ENCODE measurements at places on chromosomes 3 and 15. TPM values are rescaled to one million over a fixed set of nuclear protein-coding genes. Genes with fewer than 3 reads are reported as not detected.

DNA sequence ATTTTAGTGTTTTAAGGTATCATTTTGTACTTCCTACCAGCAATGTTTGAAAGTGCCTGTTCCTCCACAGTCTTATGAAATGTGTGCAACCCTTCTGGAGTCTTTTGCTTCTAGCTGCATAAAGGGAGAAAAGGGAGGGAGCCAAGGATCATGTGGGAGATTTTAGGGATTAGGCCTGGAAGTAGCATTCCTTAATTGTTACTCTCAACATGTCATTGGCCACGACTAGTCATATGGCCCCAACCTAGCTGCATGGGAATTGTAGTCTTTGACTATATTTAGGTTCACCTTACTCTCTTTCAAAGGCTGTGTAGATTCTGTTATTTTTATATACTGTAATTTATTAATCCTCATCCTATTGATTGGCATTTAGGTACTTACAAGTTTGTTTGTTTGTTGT lies 14.9 kb downstream of the CRTAP start:
- DNase-seq = no peak

The STRA6 gene
- 1.0 TPM for total RNA-seq

DNA sequence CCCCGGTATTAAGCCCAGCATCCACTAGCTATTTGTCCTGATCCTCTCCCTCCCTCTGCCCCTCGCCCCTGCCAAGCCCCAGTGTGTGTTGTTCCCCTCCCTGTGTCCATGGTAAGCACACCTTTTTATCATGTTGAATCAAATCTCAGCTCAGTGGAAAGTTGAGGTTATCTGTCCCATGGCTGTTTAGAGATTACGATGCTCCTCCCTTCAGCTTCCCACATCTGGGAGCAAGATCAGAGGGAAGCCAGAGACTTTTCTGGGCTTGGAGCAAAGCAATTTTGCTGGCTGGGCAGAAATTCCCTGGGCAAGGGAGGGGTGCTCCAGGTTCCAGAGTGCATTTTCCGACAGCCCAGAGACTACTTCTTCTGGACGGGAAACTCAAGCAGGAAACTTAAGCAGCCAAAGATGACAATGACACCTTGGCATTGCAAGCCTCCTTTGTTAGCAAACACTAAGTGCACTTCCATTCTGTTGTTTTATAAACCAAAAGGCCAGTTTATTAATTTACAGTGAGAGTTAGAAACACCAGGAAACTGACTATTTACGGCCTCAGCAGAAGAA lies 104.5 kb downstream of the MESD start:
- DNase-seq = no peak

GRCh38 chr3:133821767-133822638 lies 16.4 kb downstream of the SRPRB start:
- no peak for DNase-seq

DNA sequence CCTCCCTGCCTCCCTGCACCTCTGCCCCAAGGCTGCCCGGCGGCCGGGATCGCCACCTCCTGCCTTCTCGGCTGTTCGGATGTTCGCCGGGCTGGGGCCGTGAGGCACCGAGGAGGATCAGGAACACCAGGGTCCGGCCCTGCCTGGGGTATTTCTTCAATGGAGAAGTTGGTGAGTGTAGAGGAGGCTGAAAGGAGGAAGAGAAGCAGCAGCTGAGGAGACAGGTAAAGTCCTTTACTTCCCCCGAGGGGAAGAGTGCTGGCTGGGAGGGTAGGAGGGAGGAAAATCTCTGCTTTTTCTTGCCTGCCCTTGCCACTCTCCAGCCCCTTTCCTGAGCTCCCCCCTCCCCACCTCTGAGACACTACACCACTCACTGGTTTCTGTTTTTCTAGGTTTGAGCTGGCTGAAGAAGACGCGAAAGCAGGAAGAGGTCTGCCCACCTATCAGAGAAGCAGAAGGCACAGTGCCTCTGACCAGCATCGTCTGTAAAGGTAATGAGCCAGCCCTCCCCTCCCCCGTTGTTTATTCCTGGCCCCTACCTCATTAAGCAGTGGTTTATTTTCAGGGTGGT lies 519 bp downstream of the ASB7 start:
- no peak for DNase-seq

The CSPG4 gene
- total RNA-seq = 12.3 TPM
